ENCODE measurements at places on chromosomes 5 and 9.
A peak's percentile ranks its signal among the peaks of the same experiment; 100 is the strongest.

DNA sequence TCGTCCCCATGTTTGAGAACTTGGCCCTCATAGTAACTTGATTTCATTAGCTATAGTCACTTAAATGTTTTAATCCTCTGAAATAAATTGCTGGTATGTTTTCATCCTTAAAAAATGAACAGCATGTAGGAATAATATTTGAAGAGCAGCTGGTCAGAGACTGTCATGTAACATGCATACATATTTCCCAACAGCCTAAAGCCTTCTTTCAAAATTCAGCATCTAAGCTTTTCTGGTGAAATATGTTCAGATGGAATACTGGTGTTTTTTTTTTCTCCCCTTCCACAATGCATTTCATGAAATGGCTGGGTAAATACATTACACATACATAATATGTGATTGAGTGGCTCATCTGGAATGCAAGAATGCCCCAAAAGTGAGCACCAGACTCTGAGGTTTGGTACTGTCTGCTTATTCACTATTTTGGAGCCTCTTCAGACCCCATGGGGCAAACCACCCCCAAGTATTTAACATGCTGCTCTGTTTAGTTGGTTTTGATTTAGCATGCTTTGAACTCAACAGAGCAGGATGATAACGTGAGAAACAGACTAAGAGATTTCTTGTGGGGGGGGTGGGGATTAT, 94.0 kb downstream of the SMARCA2 start:
- DNase-seq = no peak

DNA sequence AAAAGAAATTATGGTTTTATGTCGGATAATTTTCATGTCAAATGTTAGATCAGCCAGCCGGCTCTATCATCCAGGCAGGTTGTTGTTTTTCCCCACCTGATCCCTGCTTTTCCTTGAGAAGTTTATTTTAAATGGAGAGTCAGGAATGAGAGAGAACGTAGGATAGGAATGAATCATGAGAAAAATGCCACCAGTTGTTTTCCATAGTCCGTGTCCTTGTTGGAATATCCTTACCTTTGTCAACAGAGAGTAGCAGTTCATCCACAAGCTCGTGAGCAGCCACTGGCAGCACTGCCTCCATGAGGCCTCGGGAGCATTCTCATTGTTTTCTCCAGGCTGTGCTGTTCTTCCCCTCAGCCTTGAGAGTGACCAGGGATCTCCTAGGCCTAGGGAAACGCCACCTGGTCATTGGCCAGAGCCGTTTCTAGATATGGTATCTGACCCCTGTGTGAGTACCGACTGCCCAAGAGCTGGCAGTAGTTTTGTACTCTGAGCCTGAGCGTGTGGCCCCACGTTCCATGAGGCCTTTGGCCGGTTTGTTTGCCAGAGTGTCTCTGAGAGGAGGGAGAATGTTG, 293.3 kb downstream of the FANCC start:
- no peak for DNase-seq

DNA sequence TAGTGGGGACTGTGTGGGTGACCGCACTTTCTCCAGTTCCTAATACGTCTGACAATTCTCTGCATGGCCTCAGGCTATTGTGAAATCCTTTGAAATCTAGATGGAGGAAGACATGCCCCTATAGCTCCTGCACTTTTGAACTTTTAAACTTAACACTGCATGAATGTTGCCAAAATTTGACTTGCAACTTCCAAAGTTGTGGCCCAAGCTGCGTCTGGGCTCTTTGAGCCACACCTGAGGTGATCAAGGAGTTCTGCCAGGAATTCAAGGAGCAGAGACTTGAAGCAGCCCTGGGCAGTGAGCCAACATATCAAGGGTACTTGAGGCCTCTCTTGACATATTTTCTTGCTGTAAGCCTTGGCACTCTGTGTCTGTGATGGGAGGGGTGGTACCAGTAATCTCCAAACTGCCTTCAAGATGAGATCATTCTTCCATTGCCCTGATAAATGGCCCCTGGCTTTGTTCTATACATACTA, 1336.1 kb upstream of the CDH9 start:
- DNase-seq = no peak

DNA sequence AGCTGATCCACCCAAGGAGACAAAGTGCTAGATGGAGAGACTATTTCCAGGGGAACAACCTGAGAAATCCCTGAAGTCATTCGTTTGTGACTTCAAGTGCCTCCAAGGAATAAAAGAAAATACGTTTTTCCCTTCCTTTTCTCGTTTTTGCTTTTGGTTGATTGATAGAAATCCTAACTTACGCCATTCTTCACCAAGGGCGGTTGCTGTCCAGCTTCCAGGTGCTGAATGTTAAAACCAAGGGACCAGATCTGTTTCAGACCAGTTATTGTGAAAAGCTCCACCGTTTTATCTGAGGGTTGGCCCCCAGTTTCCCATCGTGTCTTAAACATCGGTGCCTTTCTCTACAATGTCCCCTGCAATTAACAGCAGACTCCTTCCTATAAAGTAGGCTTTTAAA, 600.7 kb upstream of the SGCD start:
- peak; percentile 11 for DNase-seq

- DNase-seq = no peak
Measured at GRCh38 chr5:117414926-117415325, 840.3 kb upstream of the SEMA6A start.

DNA sequence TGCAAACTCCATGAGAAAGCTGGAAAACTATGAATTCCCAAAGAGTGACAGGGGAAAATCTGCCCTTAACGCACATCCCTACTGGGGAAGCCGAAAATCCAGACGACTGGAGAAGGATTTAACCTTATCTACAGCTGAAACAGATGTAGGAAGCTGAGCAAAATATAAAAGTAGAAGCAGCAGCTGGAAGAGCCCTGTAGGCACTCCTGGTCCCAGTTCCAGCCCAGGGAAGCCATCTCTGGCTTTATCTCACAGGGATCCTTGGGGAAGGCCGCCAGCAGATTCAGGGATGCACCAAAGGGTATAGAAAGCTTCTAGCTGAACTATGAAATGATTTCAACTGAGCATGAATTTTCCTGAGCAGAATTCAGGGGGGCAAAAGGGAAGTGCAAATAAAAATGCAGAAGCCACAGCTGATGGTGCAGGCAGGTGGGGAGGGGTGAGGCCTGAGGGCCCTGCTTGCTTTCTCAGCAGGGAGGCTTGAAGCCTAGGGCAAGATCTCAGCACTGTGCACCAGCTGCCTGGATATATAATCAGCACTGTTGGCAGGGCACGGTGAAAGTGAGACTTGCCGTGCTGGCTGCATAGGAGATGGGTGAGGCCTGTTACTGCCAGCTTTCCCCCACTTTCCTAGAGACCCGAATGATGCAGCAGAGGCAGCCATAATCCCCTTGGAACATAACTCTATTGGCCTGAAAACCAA, 2019.5 kb upstream of the NUDT12 start:
- no peak for DNase-seq

DNA sequence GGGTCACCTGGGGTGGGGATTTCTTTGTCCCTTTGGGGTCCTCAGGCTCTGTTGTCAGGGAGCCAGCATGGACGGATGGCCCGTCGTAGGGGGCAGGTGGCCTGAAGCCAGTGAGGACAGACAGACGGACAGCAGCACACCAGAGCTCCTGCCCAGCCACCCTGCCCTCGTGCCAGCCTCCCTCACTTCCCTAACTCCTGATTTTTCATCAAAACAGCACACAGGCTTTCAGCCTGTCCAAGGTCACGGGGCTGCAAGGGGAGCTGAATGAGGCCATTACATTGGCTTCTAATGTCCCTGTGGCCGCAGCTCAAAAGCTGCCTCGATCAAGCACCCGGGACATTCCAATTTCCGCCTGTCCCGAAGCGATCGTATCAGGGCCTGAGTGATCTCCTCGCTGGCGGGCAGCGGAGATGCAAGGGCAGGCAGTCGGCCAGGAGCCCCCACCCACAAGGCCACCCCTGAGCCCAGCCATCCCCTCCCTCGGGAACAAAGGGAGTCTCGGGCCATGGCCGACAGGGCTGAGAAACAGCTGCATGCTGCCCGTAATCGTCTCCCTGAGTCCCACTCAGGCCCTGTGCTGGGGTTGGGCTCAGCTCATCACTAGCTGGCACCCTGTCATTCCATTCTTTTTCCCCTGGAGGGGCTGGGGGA, 50.5 kb upstream of the RNU6ATAC start:
- no peak for DNase-seq

DNA sequence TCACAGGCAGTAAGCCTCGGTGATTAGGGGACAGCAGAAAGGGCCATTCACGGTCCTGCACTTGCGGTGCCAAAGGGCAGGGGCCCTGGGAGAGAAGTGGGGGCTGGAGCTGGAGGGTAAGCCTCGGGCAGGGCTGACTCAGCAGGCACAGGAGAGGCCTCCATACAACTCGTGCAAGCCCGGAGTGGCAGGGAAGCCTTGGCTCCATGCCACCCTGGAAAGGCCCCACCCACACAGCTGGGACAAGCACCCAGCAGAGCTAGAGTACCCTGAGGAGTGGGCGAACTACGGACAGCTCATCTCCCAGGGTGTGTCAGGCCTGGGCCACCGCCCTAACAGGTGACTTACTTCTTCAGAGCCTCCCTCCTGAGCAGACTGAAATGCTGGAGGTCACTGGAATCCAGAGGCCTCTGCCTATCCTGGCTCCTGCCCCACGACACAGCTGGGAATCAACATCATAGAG, 5.6 kb upstream of the CAMK2A start:
- DNase-seq = peak; percentile 72

DNA sequence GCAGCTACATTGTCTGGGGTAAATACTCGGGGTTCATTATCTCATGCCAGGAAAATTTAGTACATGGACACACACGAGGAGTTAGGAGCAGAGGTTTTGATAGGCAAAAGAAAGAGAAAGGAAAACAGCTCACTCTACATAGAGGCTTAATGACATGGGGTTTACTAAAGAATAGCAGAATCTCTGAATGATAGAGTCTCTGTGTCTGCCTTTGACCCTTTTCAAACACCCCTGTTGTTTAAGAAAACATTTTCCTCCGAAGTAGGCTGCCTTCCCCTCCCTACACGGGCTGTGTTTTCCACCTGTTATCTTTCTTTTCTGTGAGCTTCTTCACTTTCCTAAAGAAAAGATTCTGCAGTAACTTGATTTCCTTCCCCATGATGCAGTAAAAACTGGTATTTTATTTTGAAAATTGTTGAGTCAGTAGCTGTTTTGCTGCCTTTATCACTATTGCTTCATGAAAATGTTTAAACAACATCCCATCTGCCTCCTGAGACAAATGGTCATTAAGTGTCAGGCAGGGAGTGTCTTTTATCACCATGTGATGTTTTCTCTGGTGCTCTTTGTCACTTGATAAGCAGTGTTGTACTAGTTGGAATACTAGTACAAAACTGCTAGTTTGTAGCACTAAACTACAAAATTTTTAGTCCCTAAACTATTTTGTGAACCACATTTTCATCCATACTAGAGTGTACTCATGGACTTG, 76.6 kb downstream of the PPIC start:
- DNase-seq = no peak

DNA sequence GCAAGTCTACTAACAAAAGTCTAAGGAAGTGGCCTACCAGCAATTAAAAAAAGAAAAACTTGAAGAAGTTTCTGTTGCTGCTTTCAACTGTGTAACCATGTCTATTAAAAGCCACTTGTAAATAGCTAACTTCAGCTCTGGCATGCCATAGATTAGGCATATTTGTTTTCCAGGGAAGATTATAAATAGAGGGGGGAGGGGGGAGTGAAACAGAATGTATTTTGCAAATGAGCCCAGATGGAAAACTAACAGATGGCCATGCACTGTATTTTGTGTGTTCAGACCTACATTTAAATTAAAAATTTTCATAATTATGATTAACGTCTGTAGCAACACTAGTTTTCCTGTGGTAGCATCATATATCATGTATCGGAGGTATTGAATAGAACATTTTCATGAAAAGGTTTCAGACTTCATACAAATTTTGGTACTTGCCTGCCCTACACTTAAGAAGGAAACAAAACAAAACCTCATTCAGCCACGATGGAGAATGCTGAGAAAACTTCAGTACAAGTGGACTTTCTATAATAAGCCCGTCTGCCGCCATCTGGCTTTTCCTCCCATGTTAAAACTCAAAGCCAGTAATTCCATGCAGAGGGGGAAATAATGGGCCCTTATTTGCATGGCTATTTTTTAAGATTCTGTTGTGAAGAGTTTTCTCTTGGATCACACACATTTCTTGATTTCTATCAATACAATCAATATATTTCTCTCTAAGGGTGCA, 220.4 kb upstream of the SMARCA2 start:
- no peak for DNase-seq

GRCh38 chr5:156356238-156356637, 29.3 kb downstream of the SGCD start:
- no peak for DNase-seq

DNA sequence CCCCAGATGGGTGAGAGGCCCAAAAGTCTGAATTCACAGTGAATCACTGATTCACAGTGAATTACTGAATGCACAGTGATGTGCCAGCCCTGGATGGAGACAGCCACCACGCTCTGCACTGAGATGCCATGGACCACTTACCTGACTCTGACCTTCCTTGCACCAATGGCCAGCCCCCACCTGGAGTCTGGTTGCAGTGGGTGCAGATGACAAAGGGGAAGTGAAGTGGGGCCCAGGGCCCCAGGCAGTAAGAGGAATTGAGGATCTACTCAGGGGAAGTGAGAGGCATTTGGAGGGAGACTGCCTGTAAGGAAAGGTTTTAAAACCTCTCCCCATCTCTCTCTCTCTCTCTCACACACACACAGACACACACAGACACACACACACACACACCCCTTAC, 412.1 kb downstream of the CYLC2 start:
- DNase-seq = no peak

DNA sequence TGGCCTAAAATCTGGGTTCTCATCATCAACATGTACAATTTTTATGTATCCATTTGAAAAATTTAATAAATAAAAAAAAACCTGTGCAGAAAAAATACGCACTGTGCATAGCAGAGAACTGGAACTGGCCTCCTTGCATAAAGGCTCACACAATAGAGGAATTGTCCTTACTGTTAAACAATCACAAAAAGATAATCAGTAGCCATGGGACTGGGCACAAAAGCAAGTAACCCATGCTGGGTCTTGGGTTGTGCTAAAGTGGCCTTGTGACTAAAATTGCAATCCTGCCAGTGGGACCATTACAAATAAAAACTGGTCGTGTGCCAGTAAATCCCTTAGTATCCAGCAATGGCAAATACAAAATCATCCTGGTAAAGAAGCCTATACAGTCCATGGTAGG, 1646.6 kb downstream of the MAT2B start:
- no peak for DNase-seq

- DNase-seq = no peak
Measured at GRCh38 chr5:123265551-123265950, 157.7 kb downstream of the CEP120 start.

DNA sequence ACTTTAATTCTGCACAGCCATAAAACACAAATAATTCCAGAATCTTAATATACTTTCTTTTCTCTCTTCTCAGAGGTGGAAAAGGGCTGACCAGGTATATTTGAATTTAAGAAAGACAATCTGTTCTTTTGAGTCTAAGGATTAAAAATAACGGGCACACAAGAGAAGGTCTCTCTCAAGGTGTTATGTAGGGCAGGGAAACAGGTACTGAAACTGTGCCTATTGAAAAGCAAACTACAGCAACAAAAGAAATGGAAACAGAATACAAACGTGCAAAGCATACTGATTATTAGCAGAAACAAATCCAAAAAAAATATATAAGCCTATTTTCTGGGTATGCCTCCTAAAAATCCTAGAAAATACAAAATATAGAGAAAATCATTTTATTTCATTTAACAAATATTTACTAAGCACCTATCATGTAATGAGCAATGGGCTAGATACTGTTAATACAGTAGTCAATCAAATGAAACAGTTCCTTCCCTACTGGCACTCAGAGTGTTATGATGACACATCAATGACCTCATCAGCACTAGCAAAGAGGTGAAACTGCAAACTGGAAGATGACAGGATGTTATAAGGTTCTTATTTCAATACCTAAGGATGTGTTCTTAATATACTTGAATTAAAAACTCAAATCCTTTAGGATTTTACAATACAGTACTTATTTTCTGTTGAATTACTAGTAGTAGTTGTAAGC, 87.7 kb downstream of the AUH start:
- peak; percentile 19 for DNase-seq

Measured in suppressor macrophage (primary cell).